ENCODE measurements at places on chromosomes 5 and 9.

DNA sequence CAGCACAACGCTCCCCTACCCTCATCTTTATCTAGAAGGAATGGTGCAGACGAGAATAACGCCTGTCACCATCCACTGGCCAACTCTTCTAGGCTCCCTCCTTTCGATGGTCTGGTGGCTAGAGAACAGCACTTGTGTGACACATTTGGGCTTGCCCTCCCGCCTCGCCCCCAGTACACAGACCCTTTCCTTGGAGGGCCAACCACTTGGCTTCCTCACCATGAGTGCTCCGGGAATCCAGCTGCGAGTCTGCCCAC, 1.4 kb downstream of the GNAQ start:
- DNase-seq: no peak

- DNase-seq: no peak
Measured at GRCh38 chr9:134546746-134547145, 94.9 kb upstream of the COL5A1 start.

GRCh38 chr9:78133751-78134150, 102.1 kb upstream of the CEP78 start:
- no peak for DNase-seq

DNA sequence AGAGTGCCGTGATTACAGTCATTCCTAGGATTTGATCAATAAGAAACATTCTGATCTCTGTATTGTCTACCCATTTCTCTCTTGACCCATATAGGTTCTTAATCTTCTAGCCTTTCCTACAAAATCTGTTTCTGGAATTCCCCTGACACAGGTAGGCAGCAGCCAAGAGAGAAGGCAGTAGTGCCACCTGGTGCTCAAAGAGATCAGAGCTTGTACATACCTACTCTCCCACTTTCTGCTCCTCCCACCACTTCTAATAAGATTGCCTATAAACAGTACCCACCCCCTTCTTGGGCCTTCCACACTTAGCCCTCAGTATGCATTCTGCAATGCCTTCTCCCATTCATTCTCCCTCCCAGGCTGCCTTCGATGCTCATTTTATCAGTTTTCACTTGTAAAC, 117.4 kb upstream of the RORB start:
- no peak for DNase-seq

DNA sequence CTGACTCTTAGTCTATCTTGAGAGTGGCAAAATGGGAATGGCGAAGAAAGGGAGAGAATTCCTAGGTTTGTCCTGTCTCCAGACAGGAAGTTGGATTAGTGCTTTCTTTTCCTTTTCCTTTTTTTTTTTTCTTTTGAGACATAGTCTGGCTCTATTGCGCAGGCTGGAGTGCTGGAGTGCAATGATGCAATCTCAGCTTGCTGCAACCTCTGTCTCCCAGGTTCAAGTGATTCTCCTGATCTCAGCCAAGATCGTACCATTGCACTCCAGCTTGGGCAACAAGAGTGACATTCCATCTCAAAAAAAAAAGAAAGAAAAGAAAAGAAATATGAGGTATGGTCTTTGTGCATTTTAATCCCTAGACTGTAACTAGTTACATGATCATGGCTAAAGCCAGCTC, 12.6 kb upstream of the KIF27 start:
- no peak for DNase-seq

GRCh38 chr5:147162740-147163139, 72.1 kb upstream of the STK32A start:
- no peak for DNase-seq

- no peak for DNase-seq
Measured at GRCh38 chr5:5116956-5117355, 23.2 kb upstream of the ADAMTS16 start.

DNA sequence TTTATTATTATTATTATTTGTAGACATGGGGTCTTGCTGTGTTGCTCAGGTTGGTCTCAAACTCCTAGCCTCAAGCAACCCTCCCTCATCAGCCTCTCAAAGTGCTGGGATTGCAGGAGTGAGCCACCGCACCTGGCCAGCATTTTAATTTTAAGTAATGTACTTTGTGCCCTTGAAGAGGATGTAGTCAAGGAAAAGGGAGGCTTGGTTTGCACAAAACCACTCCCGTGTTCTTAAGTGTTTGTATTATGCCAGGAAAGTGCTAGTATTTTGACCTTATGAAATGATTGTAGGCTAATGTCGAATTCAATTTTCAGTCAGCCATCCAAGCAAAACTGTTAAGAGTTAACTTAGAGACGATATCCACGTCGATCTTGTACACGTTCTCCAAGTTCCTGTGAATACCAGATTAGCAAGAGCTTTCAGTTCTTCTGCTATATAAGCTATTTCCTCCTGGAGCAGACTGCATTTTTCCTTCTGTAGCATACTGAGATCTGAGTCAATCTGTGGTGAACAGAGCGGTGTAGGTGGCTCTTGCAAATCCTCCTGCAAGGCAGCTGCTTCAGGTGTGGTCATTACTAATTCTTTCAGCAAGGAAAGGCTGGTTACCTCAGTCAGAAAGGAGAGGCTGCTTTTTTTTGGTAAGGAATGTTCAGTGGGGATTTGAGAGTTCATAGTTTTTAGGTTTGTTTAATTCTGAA, 23.7 kb downstream of the CCDC171 start:
- no peak for DNase-seq

- DNase-seq: no peak
Measured at GRCh38 chr5:59393585-59394420, 499.7 kb downstream of the PDE4D start.

- DNase-seq: no peak
Measured at GRCh38 chr9:69229367-69229766, 55.3 kb downstream of the TJP2 start.

GRCh38 chr5:132439521-132440089, 51.0 kb downstream of the IRF1 start:
- DNase-seq: no peak

- DNase-seq: no peak
Measured at GRCh38 chr9:72462340-72462739, 59.1 kb upstream of the TMC1 start.

DNA sequence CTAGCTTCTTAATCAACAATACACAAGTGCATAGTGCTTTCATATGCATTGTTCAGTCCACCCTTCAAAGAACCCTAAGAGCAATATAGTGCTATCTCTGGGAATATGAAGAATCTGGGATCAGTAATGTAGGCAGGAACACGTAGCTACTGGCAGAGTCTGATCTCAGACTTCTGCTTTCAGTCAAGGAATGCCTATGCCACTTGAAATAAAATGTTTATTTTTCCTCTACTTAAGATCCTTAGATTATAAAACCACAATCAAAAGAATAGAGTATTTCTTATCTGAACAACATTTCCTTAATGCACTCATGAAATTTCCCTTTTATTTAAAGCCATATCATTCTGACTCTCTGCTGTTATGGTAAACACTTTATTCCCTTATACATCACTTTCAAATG, 1407.8 kb upstream of the C9orf72 start:
- no peak for DNase-seq

DNA sequence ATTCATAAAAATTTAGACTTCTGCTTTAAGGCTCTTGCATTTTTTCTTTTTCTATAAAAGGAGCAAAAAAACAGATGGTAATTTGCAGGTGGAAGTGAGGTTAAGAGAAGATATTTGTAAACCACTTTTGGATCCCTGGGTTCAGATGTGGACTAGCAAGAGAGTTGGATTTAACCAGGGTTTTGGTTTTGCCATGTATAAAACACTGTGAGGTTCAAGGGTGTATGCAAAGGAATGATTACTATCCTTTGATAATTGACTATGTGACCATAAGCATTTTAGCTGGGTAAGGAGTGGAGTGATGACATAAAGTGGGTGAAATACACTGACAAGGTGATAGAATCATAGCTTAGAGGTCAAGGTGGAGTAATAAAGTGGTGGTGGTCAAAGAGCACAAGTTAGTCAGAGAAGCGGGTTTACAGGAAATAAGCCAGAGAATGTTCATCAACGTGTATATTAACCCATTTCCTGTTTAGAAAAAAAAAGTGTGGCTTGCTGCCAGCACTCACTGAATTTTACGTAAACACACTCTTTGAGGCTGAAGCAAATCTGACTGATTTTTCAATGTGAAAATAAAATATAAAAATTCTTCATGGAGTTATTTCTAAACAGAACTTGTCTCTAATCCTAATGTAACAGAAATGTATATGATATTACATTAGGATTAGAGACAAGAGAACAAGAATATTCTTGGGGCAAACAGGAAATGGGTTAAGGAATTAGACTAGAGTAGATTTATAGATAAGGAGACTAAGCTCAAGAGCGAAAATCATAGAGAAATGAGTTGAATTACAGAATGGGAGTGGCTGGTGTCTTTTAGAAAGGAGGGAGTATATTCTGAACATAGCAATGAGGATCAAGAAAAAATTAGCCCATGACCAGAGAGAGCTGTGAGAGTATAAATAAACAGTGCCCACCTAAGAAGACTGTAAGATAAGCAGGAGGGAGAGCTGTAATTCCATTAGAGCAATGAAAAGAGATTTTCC, 74.5 kb downstream of the CDKN2A start:
- DNase-seq: no peak

DNA sequence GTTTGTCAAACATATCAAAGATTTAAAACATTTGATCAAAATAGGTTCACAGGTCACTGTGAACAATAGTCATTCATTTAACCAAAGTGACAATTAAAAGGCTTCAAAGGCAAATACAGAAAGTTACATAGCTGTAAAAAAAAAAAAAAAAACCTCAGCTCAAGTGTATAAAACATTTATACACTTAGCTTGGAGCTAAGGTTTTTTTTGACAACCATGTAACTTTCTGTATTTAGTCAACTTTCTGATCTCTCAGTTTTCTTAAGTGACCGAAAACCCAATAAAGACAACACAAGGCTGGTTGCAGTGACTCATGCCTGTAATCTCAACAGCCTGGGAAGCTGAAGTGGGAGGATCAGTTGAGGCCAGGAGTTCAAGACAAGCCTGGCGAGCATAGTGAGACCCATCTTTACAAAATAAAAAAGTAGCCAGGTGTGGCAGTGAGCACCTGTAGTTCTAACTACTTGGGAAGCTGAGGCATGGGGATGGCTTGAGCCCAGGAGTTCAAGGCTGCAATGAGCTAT, 16.4 kb upstream of the UBTD2 start:
- DNase-seq: no peak

GRCh38 chr9:36018891-36019720, 17.6 kb upstream of the RECK start:
- no peak for DNase-seq

- DNase-seq: no peak
Measured at GRCh38 chr9:81826517-81826906, 101.7 kb upstream of the SPATA31D4 start.

GRCh38 chr5:102690910-102691309, 64.2 kb upstream of the PAM start:
- no peak for DNase-seq

- no peak for DNase-seq
Measured at GRCh38 chr9:108048406-108049025, 558.9 kb upstream of the KLF4 start.

GRCh38 chr5:145068721-145069120, 766.4 kb downstream of the PRELID2 start:
- no peak for DNase-seq

GRCh38 chr5:53011233-53011632, 22.1 kb downstream of the ITGA2 start:
- DNase-seq: no peak

- no peak for DNase-seq
Measured at GRCh38 chr5:111779260-111779921, 22.4 kb upstream of the NREP start.
